ENCODE measurements at places on chromosomes 3 and 15.
A peak's percentile ranks its signal among the peaks of the same experiment; 100 is the strongest.

GRCh38 chr15:51380999-51381806, 39.7 kb downstream of the GLDN start:
- peak; percentile 34 for DNase-seq

DNA sequence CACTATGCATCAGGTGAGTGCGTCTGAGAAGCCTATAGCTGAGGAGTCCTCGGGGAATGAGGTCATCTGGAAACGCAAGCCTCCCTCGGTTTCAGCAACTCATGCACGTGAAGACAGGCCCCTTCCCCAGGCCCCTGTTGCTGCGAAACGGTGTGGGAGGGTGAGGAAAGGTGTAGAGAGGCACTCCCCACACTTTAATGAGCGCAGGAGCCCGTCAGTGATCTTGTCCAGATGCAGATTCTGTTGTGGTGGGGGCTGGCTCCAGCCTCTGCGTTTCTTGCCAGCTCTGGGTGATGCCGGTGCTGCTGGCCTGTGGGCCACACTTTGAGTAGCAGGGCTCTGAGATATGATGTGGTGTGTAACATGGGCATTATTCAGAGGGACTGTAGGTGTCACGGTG, 38.6 kb upstream of the LACTB start:
- DNase-seq, result peak; percentile 25

DNA sequence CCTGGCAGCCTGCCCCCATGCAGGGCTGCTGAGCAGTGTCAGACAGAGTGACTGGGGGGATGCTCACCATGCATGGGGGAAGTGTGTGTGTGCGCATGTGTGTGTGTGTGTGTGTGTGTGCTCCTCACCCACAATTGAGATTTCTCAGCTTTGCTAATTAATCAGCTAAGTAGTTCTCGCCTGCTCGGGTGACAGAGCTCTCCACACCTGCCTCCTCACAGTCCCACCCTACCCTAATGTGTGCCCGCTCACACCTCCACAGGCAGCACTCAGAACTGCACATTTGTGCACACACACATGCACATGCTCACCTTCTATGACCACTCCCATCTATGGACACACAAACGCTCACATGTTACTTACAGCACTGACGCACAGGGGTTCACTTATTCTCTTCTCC, 37.3 kb downstream of the CACNA2D2 start:
- DNase-seq, result no peak

DNA sequence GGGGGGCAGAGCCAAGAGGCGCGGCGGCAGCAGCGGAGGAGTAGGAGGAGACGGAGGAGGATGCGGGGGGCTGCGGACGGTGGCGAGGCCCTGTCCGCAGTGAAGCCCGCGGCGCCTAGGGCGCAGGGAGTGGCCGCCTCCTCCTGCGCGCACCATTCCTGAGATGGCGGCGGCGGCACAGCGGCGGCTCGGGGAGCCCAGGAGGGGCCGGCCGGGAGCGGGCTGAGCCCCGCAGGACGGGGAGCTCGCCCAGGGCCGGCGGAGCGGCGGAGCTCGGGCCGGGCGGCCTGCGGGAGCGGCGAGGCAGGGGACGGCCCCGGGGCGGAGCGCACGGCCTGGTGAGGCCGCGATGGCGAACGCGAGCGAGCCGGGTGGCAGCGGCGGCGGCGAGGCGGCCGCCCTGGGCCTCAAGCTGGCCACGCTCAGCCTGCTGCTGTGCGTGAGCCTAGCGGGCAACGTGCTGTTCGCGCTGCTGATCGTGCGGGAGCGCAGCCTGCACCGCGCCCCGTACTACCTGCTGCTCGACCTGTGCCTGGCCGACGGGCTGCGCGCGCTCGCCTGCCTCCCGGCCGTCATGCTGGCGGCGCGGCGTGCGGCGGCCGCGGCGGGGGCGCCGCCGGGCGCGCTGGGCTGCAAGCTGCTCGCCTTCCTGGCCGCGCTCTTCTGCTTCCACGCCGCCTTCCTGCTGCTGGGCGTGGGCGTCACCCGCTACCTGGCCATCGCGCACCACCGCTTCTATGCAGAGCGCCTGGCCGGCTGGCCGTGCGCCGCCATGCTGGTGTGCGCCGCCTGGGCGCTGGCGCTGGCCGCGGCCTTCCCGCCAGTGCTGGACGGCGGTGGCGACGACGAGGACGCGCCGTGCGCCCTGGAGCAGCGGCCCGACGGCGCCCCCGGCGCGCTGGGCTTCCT, at the start of gene GPR27:
TSS of gene GPR27 (plus strand) at position 155 of the 909 bp plus-strand sequence. CDS start at position 350, 195 bp downstream.
- peak; percentile 10 for DNase-seq

DNA sequence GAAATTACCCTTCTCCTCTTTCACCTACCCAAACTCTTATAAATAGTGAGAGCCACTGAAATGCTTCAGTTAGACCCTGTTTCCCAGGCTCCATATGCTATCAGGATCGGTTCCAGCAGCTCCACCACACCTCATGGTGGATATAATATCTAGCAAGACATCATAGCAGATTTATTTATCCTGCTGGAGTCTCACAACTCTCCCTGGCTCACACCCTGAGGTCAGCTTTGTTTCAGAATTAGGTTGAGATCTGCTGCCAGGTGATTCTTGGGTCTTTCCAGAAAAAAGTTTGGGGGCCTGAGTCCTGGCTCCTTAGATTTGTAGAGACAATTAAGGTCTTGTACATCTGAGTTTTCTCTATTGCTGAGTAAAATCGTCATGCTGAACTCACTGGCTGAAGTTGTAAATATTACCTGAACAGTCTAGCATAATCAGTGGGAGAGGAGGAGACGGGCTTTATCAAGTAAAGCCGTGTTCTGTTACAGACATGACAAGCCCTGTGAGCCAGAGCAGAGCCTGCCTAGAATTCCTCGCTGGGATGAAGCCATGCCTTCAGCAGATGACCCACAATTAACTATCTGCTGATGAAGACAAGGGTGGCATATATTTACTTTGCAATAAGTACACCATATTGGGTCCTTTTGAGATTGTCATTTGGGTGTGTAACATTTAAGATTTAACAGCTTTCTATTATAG, 131.6 kb downstream of the STAC start:
- DNase-seq, result no peak

GRCh38 chr3:111616417-111617105, 21.4 kb upstream of the ZBED2 start:
- no peak for DNase-seq

DNA sequence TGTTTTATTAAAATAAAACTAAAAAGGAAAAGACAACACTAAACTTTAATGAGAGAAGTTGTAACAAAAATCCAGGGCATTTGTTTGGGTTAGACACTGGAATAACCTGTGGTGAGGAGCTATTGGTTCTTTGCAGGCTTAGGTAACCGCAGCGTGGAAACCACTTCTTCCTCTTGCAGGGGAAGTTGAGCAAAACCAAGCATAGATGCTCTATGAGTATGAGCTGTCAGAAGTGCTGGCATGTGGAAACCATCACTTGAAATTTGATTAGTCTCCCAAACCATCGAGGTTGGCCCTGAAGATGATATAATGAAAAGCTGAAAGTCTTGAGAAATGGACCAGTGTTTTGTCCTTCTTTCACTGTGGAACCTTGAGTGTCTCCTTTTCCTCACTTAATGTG, 127.1 kb upstream of the RBMS3 start:
- no peak for DNase-seq

DNA sequence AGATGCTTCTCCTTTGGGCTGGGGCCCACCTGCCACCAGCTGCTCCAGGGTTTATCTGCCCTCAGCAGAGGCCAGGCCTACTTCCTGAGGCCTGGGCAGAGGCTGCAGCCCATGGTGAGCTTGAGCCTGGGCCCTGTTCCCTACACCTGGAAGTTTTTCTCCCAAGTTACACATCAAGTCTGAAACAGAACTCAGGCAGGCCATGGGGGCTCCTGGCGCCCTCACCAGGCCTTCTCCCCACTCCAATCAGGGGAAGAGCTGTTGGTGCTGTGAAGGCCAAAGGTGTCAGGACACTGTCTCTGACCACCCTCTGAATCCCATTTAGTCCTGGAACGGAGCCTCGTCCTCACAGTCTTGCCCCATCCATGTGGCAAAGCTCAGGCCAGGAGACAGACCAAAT, 7.3 kb downstream of the VWA5B2 start:
- DNase-seq, result peak; percentile 19

DNA sequence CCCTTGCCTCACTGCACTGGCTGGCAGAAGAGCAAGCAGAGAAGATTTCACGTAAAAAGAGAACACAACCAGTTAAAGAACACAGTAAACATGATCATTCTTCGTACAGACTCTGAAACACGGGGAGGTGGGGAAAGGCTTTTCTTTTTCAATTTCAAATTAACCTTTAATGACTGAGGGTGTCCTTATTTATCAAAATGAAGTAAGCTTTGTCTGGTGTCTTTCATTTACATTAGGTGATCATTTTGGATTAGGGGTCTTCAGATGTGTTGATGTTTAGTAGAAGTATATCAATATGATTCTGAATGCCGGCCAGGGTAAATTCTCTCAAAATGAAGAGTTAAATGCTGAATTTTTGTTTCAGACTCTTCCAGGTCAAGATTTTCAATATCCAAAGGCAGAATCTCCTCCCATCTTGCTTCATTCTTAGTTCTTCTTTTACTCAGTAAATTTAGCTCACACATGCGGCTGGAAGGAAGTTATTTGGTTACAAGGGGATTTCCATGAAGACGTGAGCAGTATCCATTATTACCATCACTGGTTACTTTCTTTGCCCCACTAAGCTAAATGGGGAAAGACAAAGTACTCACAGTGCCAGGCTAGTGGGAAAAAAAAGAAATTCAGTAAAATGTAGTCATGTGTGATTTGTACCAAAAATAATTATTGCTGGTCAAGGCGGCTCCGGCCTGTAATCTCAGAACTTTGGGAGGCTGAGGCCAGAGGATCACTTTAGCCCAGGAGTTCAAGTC, 272.2 kb upstream of the NR2F2 start:
- DNase-seq, result no peak

DNA sequence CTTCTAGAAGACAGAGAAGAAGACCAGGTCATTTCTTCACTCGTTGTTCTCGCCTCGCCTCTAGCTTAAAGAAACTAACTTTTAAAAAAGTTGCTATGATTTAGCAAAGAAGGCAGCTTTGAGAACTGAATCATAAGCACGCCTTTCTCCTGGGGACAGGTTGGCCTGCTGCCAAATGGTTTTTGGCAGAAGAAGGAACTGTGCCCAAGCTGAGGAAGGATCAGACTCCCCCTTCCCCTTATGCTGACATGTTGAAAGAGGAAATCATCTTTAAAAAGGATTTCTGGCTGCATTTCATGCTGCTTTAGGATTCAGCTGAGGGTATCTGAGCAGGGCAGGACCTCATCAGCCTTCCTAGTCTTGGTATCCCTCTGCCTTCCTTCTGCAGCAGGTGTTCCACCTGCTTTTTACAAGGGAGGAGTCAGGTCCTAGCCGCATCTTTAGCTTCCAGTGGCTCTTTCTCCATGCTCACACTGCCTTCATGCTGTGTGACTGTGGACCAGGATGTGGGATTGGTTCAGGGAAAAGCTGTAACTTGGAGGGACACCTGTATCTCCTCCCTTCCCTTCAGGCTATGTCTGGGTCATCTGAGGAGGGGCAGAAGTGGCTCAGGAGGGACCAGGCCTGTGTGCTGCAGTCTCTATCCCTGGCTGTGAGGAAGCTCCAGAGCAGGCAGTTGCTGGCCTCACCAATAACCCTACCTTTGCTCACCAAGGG, 34.1 kb upstream of the HACD2 start:
- DNase-seq, result peak; percentile 68

DNA sequence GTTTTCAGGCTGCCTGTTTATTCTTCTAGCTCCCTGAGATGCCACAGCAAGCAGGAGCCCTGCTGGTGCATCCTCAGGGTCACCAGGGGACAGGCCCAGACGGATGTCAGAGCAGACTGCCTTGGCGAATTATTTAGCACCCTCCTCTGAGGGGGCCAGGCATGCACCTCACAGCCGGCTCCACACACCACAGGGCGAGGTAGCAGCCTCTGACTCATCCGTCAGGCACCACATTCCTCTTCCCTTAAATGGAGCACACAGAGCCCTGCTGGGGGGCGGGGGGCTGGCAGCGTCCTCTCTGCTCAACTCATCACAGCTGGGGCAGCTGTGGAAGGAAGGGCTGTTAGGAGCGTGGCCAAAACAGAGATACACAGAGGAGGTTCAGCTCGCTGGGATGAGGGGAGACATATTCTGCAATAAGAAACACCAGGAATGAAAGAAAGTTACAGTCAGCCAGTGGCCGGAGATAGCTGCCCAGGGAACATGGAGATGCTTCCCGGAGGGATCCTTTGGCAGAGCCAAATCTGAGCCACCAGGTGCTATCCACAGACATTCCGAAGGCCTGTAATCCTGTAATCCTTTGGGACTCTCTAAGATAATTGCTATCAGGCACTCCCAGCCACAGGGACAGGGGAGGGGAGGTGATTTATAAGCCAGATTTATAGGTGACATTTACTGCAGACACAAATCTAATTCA, 13.9 kb upstream of the PRICKLE2 start:
- DNase-seq, result peak; percentile 82

DNA sequence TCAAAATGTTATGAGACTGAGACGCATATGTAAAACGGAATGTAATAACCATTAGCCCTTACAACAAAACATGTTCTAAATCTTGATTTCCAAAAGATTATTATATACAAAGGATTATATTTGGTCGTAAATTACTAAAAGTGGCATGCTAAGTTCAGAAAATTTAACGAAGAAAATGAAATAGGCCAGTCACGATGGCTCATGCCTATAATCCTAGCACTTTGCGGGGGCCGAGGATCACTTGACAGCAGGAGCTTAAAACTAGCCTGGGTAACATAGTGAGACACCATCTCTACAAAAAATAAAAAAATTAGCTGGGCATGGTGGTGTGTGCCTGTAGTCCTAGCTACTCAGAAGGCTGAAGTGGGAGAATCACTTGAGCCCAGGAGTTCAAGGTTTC, 29.0 kb downstream of the ACAD11 start:
- no peak for DNase-seq

- DNase-seq, result no peak
Observed at GRCh38 chr15:53038655-53038941, 248.5 kb upstream of the ONECUT1 start.

- DNase-seq, result no peak
Observed at GRCh38 chr3:112741983-112742382, 101.0 kb upstream of the CCDC80 start.

DNA sequence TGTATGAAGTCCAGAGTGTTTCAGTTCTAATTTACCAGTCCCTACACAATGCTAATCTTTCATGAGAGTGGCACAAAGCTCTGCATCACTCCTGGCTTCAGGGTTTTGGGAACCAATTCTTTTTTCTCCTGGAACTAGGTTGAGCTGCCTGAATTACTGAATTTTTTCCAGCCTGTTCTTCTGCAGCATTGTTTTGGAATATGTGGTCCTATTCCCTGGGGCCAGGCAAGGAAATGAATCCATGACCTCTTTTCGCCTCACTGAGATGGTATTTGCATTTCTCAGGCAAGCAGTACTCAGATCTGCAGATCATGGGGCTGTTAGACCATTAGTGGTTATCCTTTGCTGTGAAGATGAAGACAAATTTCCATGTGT, 25.6 kb upstream of the GPR171 start:
- peak; percentile 16 for DNase-seq

- peak; percentile 20 for DNase-seq
Observed at GRCh38 chr15:41827290-41827879, 507 bp upstream of the JMJD7 start.

GRCh38 chr3:196440041-196440537, 7.9 kb upstream of the UBXN7 start:
- DNase-seq, result no peak

DNA sequence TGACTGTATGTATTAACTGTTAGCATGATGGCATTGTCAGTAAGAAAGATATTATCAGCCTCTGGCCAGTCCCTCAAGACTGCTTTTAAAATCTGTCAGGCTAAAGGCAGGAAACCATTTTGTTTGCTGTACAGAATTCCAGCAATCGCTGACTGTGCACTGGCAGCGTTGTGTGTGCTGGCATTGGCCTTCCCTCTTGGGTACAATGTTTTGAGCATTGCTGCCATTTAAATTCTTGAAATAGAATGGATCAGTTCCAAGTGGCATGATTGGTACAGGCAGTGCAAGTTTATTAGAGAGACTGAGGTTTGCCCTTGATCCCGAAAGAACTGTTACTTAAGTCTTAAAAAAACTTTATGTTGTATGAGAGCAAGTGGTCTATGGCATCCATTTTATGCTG, 788.7 kb downstream of the OTOL1 start:
- DNase-seq, result no peak
